CD4-positive, alpha-beta T cell treated with Interleukin-6 at 100 ng/mL for 8 hours (primary cell): ENCODE measurements at places on chromosomes 12 and 14.
A peak's percentile ranks its signal among the peaks of the same experiment; 100 is the strongest.

DNA sequence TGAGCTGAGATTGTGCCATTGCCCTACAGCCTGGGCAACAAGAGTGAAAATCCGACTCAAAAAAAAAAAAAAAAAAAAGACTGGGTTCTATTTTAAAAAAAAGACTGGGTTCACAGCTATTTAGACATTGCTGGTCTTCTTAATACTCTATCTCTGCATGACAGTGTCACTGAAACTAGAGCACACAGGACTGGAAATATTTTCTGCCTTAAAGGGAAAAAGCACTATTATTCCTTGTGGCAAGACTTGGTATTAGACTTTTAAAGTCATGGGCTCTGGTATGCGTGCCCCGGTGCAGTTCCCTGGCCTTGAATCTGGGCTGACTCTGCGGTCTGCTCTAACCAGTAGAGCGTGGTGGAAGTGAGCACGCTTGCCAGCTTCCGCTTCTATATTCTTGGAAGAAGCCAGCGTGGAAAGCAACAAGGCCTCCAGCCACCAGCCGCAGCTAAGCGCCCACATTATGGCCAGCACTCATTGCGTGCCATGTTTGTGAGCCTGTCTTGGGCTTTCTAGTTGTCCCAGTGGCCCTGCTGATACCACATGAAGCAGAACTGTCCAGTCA lies 31.3 kb downstream of the PRKAB1 start:
- no peak for DNase-seq

- no peak for DNase-seq
Observed at GRCh38 chr12:92828565-92828964, 100.5 kb downstream of the EEA1 start.

- DNase-seq, result no peak
Observed at GRCh38 chr12:22781339-22781738, 156.4 kb downstream of the ETNK1 start.

- peak; percentile 83 for DNase-seq
Observed at GRCh38 chr12:50764286-50765094, 589 bp downstream of the ATF1 start.

DNA sequence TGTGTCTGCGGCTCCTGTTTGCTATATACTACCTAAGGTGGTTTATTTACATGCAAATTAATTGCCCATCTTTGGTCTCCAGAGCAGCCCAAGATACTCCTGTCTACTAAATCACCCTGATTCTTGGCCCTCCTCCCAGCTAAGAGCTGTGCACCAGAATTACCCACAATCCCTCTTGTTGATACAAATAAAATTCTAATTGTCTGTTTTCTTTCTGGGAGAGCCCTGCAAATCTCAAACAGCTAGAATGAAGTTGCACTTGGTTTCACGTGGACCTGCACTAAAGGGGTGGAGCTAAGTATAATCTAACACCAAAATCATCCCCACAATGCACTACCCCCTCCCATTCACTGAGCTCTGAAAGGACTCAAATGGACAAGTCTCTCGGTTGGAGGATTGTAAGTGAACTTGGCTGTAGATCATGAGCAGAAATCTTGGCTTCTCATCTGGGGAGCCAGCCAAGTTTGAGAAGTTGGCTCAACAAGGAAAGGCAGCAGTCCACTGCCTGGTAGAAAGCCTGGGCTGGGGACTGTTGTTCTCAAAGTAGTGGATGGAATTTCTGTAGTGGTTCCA lies 6.6 kb downstream of the MAX start:
- DNase-seq, result no peak

- DNase-seq, result no peak
Observed at GRCh38 chr12:78181544-78182162, 351.0 kb downstream of the NAV3 start.

GRCh38 chr14:104135121-104135903 lies 3.1 kb upstream of the KIF26A start:
- DNase-seq, result no peak

DNA sequence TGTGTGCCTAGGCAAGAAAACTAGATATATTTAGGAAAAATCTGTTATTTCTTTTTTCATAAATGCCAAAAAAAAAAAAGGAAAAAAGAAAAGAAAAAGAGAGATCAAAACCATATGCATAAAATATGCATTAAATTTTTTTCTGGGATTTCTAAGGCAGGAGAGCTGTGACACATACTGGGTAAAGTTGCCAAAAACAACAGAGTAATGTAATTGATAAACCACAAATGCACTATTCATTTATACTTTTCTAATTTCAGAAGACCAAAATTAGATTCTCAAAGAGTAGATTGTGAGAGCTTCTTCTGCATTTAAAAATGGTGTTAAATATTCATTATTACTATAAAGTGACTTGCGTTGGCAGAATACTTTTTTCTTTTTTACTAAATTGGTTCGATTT lies 673.8 kb upstream of the MGAT4C start:
- no peak for DNase-seq

GRCh38 chr12:110916295-110916875 lies 4.0 kb downstream of the MYL2 start:
- DNase-seq, result no peak

- DNase-seq, result no peak
Observed at GRCh38 chr12:12226187-12226586, 40.7 kb downstream of the LRP6 start.

GRCh38 chr12:121217761-121218160 lies 7.8 kb downstream of the P2RX4 start:
- DNase-seq, result no peak

- DNase-seq, result no peak
Observed at GRCh38 chr12:74365178-74365964, 172.3 kb upstream of the ATXN7L3B start.

DNA sequence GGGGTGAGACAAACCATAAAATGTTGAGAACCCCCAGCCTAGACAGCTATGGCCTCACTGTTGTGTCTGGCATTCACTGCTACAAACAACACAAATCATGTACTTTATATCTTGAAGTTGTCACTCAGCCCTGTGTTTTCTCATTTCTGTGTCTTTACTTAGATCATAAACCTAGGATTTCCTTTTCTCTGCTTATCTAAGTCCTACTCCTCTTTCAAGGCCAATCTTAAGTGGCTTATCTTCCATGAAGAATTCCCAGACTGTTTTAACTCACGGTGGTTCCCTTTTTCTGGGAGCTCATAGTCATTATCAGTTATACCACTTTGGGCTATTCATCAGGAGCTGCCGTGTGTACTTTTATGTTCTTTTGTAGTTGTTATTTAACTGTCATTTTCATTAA lies 42.1 kb downstream of the FLRT2 start:
- DNase-seq, result no peak

DNA sequence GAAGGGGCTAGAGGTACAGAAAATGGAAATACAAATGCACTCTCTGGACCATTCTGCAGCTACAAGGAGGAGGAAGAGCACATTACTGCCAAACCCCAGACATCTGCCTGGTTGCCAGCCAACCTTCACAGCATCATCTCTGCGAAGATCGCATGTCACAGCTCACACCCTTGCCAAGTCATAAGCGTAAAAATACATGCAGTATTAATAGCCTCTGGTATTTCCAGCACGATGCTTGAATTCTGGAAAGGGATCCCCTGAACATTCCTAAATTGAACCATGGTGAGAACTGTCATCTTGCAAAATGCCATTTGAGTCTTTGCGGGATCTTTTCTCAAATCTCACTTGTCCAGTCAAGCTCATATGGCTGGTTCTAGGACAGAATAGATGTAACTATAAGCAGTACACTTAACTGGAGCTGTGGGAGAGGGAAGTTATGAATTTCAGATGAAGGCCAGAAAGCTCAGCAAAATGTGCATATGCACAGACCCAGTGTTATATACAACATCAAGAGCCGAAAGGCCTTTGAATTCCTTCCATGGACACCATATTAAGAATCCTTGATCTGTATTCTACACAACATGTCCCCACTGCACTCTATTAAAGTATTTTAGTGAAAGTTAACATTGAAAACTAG lies 211.6 kb downstream of the DUSP6 start:
- no peak for DNase-seq

DNA sequence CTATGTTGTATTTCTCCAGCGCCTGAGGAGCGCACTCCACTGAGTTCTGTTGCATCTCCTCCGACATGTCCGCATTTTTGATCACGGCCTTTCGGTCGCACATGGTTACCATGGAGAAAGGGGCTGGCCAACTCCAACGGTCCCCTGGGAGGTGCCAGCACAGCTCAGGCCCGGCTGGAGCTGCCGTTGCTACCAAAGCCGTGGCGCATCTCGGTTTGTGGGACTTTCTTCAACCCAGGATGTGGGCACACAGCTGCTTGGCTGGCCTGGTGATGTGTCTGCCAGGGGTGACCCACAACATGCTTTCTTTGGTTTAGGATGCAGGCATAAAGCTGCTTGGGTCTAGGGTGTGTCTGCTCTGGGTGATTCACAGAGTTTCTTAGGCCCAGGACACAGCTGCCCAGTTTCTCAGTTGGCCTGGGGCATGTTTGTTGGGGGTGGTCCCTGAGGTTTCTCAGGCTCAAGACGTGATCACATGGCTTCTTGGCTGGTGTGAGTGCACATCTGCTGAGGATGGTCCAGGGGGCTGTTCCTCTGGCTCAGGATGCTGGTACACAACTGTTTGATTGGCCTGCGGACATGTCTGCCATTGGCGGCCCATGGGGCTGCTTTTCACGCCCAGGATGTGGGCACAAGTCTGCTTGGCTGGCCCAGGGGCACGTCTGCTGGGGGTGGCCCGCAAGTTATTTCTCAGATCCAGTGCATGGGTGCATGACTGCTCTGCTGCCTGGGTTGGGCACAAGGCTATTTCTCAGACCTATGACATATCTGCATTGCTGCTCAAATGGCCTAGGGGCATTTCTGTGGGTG lies 25.9 kb upstream of the GTF2A1 start:
- DNase-seq, result no peak

DNA sequence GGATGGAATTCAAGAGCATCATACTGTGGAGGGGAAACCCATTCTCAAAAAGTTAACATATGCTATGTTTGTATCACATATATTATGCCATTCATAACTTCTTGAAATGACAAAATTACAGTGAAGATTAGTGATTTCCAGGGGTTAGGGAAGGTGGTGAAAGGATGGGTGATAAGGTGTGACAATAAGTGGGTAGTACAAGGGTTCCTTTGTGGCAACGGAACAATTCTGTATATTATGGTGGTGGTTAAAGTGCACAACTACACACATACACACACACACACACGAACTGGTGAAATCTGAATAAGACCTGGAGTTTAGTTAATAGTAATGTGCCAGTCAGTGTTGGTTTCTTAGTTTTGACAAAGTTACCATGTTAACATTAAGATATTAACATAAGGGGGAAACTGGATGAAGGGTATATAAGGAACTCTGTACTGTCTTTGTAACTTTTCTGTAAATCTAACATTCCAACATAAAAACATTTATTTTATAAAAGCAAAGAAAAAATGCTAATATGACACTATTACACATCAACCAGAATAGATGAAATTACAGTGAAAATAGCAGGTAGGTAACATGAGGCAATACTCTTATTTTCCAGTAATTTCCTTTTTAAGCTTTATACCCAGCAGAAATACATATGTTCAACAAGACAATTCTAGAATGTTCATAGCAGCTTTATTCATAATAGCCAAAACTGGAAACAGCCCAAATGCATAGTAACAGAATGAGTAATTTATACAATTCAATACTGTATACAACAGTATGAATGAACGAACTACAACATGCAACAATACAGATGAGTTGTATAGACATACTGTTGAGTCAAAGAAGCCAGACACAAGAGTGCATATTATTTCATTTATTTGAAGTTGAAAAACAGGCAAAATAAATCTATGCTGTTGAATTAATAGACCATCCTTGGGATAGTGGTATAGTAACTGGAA lies 44.0 kb upstream of the OR5AU1 start:
- DNase-seq, result no peak

DNA sequence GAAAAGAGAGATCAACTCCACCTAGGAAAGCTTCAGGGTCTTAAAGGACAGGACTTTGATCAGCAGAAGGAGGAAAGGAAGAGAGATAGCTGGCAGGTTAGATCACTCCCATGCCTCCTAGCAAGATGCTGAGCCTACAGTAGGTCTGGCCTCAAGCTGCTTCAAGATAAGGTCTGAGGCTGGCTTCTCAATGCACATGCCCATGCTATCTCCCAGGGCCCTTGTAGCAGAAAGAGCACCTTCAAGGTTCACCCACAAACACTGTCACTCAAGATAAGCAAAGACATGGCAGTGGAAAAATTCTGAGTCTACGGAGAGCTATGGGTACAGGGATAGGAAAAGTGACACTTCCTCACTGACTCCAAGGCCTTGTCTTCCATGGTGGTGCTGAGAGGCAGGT lies 14.3 kb downstream of the REM2 start:
- DNase-seq, result no peak

DNA sequence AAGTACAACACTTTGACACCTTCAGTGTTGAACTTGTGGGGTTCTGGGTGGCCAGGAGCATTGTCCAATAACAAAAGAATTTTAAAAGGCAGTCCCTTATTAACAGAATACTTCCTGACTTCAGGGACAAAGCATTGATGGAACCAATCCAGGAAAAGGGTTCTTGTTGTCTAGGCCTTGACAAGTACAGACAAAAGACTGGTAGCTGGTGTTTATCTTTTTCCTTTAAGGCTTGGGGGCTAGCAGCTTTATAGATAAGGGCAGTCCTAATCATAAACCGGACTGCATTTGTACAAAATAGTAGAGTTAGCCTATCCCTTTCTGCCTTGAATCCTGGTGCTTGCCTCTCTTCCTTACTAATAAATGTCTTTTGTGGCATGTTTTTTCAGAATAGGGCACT lies 27.4 kb downstream of the FAM177A1 start:
- no peak for DNase-seq

DNA sequence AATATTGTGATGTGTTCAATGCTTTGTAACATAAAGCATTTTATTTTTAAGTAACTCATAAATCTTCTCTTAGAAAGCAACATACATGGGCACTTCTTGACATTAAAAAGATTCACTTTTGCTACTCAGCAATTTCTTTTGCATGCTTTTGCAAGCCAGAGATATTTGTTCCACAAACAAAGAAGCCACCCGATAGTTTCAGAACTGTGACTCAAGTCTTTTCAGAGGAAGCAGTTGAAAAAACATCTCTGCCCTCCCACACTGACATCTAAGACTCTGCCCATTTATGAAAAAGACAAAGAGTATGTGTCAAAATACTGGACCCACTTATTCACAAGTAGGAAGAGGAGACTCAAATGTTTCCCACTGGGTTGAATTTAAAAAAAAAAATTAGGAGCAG lies 7.5 kb downstream of the APPL2 start:
- DNase-seq, result no peak

GRCh38 chr14:87888136-87888999 lies 104.6 kb downstream of the GALC start:
- no peak for DNase-seq

DNA sequence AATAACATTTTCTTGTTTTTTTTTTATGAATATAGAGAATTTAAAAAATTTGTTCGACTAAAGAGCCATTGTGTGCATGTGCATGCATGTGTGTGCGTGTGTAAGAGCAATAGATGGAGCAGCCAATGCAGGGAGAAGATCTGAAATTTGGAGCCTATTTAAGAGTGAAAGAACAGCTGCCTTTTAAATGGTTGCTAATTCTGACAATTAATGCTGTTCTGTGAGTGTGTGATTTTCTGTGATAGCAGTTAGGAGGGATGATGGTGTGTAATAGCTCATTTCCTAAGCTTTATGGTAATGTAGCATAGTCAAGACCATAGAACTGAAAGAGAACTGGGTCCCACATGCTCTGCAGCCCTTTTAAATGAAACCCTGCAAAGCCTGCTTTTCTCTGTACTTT lies 137.9 kb downstream of the NRXN3 start:
- DNase-seq, result no peak
